Activated CD8-positive, alpha-beta T cell treated with anti-CD3 and anti-CD28 coated beads for 36 hours (primary cell): ENCODE measurements at places on chromosomes 11 and 22. TPM values are rescaled to one million over a fixed set of nuclear protein-coding genes. Genes with fewer than 3 reads are reported as not detected.

TEAD1 gene
- 0.83 TPM for total RNA-seq

C1QTNF5 gene
- not detected for total RNA-seq

BDNF gene
- total RNA-seq = not detected

ZPR1 gene
- total RNA-seq = 89.9 TPM

SOX10 gene
- not detected for total RNA-seq

DNA sequence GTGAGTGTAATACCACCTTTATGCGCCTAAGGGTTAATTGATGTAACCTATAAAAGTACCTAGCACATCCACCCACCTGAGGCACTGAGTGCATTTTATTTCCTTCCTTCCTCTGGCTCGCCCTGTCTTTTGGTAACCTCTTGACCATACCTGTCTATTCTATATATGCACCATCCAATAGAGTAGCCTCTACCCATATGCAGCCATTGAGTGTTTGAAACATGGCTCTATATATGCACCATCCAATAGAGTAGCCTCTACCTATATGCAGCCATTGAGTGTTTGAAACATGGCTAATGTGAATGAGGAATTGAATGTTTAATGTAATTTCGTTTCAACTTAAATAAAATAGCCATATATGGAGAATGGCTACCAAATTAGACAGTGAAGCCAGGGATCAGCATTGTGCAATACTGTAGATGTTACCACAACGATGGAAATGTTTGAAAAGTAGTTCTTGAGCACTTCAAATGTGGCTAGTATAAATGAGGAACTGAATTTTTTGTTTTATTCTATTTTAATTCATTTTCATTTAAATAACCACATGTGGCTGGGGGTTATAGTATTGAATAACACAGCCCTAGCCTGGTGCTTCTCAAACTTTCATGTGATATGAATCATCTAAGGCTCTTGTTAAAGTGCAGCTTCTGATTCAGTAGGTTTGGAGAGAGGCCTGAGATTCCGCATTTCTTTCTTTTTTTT is 33.8 kb downstream of the SLC35F2 start:
- no peak overlapping the region for H3K27ac ChIP-seq
- no peak overlapping the region for H3K4me3 ChIP-seq

DNA sequence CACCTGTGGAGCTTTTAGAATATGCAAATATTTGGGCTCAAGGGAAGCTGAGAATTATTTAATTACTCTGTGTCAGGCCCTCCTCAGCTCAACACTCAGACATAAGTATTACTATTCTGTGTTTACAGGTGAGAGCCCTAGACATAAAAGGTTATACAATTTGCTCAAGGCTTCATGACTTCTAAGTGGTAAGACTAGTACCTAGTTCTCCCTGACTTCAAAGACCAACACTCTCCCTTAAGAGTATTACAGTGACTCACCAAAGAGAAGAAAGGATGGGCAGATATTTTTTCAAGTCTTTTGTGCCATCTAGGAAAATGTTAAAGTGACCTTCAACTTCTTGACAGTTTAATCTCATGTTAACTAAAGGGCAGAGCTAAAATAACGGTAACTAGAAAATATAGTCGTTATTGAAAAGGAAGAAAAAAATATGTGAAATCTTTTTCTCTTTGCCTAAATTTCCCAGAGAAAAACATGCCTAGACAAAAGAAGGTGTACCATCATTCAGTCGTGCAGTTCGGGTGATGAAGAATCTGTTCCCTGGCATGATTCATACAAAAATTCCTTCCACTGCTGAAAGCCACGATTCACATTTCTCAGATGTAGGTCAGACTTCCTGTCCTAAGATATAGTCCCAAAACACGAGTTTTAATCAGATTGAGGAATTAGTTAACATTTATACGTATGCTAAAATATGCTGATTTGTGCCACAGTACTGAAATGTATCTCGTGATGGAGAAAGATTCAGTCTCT is 849.1 kb upstream of the API5 start:
- no peak overlapping the region for H3K4me3 ChIP-seq
- no peaks in the 10 kb centered on the region for H3K4me1 ChIP-seq
- H3K27me3 ChIP-seq = no peaks in the 10 kb centered on the region
- H3K27ac ChIP-seq = no peak overlapping the region

- no peaks in the 10 kb centered on the region for H3K27me3 ChIP-seq
- peaks cover 4% of the 10 kb centered on the region for H3K4me1 ChIP-seq
- no peak overlapping the region for H3K27ac ChIP-seq
- H3K4me3 ChIP-seq = no peak overlapping the region
- H3K36me3 ChIP-seq = no peaks in the 10 kb centered on the region
Measured at GRCh38 chr11:95503047-95503446, 272.0 kb upstream of the SESN3 start.

- no peaks in the 10 kb centered on the region for H3K36me3 ChIP-seq
- DNase-seq = no peak
- H3K27ac ChIP-seq = no peak overlapping the region
- no peaks in the 10 kb centered on the region for H3K4me1 ChIP-seq
- peaks cover 4% of the 10 kb centered on the region for H3K27me3 ChIP-seq
Measured at GRCh38 chr11:120713296-120713695, 201.7 kb downstream of the GRIK4 start.

DNA sequence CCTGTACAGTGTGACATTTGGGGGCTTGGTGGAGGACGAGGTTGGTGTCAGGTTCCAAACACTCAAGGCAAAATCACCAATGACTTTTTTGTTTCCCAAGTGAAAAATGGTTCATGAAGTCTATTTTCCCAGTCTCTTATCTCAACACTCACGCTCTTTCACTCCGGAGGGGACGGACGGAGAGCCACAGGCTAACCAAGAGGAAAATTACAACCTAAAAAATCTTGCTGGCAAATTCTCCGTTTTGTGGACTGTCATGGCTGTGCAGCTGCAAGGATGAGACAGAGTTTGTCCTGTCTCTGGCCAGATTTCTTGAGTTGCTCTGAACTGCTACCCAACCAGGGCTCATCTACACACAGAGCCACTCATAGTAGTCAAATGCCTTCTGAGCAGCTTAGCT is 101.2 kb downstream of the ABTB2 start:
- H3K27me3 ChIP-seq = peaks cover 3% of the 10 kb centered on the region
- H3K27ac ChIP-seq = no peak overlapping the region
- no peak for DNase-seq
- H3K4me1 ChIP-seq = peaks cover 3% of the 10 kb centered on the region
- H3K36me3 ChIP-seq = no peaks in the 10 kb centered on the region
- no peak overlapping the region for H3K4me3 ChIP-seq

- peak; percentile 54 for DNase-seq
- no peak overlapping the region for H3K4me3 ChIP-seq
- H3K4me1 ChIP-seq = peaks cover 6% of the 10 kb centered on the region
- H3K27ac ChIP-seq = no peak overlapping the region
Measured at GRCh38 chr22:45612451-45612901, 59.2 kb upstream of the ATXN10 start.

GRCh38 chr11:34890812-34891211 is 25.4 kb downstream of the APIP start:
- H3K4me1 ChIP-seq = no peaks in the 10 kb centered on the region
- no peak for DNase-seq
- H3K4me3 ChIP-seq = no peak overlapping the region

DNA sequence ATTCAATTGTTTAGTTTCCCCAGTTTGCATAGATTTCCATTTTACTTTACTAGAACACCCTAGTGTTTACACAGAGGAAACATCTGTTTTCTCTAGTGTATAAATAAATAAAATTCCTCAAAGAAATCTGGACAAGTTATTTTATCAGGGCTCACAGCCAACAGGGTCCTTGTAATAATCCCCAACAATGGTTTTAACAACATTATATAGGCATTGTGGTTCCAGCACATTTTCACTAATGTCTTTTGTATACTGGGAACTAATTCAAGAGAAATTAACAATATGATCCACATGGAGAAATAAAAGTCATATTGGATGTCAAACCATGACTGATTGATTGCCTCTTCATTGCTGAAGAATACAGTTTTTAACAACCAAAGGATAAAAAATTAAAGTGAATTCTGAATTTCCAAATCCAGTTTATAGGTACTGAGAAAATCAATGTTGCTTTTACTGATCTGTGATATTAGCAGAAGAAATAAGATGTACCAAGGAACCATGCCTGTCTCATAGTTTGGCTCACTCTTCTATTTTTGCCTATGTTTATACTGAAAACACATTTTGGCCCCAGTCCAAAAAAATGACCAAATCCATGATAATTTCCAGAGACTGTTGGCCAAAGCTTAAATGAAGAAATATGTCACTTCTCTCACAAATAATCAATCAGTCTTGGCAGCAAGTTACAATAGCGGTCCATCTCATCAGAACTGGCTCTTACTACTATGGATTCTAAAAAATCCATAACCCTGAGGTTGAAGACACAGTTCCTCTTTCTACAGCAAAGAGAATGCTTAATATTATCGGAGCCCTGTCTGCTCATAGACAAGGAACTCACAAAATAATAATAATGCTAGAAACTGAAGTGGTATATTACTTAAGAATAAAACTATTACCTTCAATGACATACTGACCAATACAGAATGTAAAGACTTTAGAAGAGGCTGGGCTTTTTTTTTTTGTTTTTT is 1.4 kb upstream of the MS4A13 start:
- peaks cover 12% of the 10 kb centered on the region for H3K27me3 ChIP-seq
- no peak overlapping the region for H3K4me3 ChIP-seq
- H3K27ac ChIP-seq = no peak overlapping the region
- H3K4me1 ChIP-seq = no peaks in the 10 kb centered on the region
- DNase-seq = no peak

- no peak overlapping the region for H3K4me3 ChIP-seq
- peaks cover 33% of the 10 kb centered on the region for H3K4me1 ChIP-seq
- H3K27me3 ChIP-seq = no peaks in the 10 kb centered on the region
- H3K36me3 ChIP-seq = peaks cover 4% of the 10 kb centered on the region
- no peak overlapping the region for H3K27ac ChIP-seq
Measured at GRCh38 chr11:121032546-121032945, 8.6 kb downstream of the TBCEL start.

DNA sequence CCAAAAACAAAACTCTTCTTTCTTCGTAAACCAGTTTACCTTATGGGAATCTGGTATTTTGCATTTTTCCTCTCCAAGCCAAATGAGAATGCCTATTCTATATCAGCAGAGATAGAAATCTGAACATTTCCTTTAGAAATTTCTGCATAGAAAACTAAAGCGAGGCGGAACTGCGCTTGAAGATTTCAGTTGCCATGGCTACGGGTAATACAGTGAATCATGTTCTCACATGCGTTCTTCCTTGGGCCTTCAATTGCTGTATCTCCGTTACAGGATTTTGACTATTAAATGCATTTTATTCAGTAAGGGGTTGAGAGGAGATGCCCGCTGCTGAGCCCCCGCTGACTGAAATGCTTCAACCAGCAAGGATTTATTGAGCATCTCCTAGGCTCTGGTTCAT is 108.2 kb upstream of the CRYBB3 start:
- H3K4me3 ChIP-seq = no peak overlapping the region
- H3K36me3 ChIP-seq = no peaks in the 10 kb centered on the region
- peaks cover 12% of the 10 kb centered on the region for H3K4me1 ChIP-seq
- H3K27me3 ChIP-seq = no peaks in the 10 kb centered on the region
- H3K27ac ChIP-seq = no peak overlapping the region
